NCI-H2081 (cell line): ENCODE measurements at places on chromosomes 7 and 10.

GRCh38 chr7:18900803-18901202 is 216.6 kb downstream of the TWIST1 start:
- no peak for DNase-seq

DNA sequence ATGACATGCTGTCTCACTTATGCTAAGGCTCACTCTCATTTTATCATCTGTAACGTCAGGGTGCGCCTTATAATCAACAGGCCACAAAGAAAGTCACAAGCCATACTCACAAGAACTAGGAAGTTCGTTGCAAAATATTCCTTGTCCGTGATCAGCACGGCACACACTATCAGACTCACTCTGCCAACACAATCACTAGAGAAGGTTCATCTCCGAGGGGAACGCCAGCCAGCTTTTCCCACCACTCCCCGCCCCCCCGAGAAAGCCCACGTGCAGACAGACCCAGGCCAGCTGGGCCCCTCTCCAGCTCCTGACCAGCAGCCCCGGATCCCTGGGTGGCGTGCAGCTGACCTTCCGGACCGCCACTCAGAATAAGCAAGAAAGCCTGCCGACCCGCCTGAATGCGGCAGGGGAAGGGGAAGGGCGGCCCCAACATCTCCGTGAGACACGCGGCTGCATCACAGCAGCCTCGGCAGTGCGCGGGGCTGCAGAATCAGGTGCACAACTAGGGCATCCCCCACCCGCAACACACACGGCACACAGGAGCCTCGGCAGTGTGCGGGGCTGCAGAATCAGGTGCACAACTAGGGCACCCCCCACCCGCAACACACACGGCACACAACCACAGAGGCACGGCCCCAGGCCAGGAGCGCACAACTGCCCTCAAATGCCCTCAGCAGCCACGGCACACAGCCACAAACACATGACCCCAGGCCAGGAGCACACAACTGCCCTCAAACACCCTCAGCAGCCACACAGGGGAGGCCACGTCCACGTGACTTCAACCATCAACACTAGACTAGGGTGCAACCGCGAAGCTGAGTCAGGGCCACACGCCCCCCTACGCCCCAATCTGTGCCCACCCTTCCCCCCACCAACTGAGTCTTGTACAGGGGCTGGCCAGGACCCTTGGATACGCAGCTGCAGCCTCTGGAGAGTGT is 2.5 kb upstream of the GPR146 start:
- DNase-seq: no peak

DNA sequence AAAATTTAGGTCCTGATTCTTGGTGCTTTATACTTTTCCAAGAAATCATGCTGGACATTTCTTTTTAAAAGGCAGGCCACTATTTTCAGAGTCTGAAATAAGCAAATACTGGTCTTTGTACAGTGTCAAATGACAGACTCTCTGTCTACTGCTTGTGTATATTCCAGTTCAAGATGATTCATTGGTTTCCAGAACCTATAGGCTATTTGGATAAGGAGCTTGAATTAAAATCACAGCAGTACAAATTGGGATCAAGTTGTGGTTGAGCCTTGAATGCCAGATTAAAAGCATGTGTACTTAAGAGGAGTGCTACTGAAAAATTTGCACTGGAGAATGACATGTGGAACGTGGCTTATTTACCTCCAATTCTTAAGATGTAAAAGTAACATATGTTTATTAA is 10.7 kb downstream of the KMT2E start:
- peak; percentile 72 for DNase-seq

DNA sequence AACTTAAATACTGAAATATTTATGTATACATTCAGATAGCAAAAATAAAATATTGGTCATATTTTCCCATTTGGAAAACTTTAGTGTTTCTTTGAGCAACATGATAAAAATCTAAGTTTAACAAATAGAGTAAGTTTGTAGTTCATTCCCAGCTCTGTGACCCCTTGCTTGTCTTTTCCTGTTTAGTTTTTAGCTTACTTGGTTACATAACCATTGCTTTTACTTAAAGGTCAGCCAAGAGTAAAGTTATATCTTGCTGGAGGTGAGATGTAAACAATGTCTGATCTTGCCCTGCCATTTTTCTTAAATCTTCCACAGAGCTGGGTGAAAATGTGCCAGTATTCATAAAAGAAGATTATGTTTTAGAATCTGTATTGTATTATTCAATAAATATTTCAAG is 46.7 kb upstream of the MDFIC start:
- no peak for DNase-seq

- DNase-seq: no peak
These were observed 25.9 kb downstream of the TRUB1 start for GRCh38 chr10:114963908-114964307.

- no peak for DNase-seq
These were observed 94.3 kb downstream of the USP6NL start for GRCh38 chr10:11517150-11517549.

DNA sequence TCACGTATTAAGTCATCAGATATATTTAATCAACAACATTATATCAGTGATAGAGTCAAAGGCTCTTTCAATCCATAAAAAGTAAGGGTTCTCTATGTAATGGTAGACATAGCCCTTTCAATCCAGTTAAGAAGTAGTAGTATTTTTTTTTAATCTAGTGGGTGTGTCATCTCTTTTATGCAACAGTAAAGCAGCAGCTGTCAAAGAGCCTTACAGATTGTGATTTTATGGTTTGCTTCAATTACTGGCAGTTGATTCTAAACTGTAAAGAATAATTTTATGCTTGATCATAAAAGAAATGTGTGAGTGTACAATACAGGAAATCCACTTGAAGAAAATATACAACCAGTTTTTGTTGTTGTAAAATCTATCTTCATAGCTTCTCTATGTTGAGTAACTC is 902.6 kb upstream of the MBL2 start:
- no peak for DNase-seq

GRCh38 chr7:78567836-78568235 is 769.3 kb downstream of the PHTF2 start:
- no peak for DNase-seq

DNA sequence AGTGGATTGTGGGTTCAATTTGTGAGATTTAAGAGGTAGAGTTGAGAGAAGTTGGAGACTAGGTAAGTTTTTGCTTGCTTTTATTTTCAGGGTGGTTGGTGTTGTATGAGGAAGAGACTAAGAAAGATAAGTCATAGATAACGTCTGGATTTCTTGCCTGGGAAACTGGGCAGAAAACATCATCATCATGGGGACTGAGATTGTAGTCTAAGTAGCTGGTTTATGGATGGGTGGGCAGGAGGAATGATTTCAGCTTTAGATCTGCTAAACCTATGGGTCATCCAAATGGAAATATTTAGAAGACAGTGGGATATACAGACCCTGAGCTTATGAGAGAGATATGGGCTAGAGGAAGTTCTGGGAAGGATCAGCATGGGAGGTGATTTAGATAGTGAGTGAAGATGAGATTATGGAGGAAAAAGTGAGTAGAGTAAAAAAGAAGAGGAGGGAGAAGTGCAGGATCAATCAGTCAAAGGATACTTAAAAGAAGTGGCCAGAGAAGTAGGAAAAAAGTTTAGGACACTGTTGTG is 169.8 kb downstream of the WNT2 start:
- no peak for DNase-seq

DNA sequence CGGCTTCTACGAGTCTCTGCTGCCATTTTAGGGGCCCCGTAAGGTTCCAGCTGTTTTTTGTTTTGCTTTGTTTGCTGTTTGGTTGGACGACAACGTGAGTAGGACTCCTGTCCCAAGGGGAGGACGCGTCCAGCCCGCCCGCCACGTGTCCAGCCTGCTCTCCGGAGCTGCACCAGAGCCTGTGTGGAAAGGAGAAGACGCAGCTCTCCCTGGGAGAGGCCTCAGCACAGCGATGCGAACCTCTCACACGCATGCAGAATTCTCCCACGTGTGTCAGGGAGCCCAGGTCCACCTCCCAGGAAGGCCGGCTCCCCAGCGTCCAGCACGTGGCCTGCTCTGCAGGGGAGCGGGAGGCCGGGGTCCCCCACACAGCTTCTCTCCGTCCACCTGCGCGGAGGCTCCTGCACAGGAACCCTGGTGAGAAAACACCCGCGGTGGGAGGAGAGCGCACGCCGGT is 36.4 kb upstream of the DNAJB6 start:
- DNase-seq: no peak

- DNase-seq: no peak
These were observed 96.6 kb upstream of the KDM7A start for GRCh38 chr7:140273417-140273816.

GRCh38 chr10:33190406-33190805 is 144.1 kb downstream of the NRP1 start:
- no peak for DNase-seq

- no peak for DNase-seq
These were observed 179.8 kb upstream of the CSTF2T start for GRCh38 chr10:51879238-51879637.

DNA sequence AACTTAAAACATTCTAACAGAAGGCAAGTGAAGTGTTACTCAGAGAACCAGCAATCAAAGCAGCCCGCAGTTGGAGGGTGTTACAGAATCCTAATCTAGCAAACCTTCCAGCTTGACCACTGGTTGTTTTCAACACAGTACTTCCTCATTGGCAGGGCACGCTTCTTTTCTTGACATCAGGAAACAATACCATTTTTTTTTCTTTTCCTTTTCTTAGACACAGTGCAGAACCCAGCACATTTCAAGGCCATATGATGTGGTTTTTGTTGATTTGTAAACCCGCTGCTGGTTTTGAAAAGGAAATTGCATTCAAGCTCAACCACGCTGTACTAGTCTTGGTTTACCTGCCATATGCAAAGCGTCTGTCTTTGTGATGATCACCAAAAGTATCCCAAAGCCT is 33.4 kb downstream of the RHOBTB1 start:
- no peak for DNase-seq

DNA sequence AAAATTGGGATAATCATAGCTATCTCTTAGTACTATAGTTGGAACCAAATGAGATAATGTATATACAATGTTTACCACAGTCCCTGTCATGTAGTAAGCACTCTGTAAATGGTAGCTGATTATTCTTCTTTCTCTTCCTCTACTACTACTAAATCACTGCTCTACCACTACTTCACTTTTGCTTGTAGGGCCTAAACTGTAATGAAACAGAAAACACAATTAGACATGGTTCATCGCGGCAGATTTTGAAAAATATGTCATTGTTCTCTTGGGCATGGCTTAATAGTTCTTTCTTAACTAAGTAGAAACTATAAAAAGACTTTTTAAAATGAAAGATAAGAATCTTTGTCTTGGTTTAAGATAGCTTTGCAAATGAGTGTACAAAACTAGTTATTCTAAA is 34.9 kb downstream of the R3HCC1L start:
- DNase-seq: no peak

GRCh38 chr7:33310546-33310945 is 181.2 kb downstream of the BBS9 start:
- DNase-seq: no peak

GRCh38 chr7:6375348-6376101 is 72.2 kb downstream of the DAGLB start:
- DNase-seq: no peak

- no peak for DNase-seq
These were observed 28.9 kb upstream of the RBM20 start for GRCh38 chr10:110615057-110615747.

- no peak for DNase-seq
These were observed 81.3 kb downstream of the OSBPL3 start for GRCh38 chr7:24898691-24899090.

DNA sequence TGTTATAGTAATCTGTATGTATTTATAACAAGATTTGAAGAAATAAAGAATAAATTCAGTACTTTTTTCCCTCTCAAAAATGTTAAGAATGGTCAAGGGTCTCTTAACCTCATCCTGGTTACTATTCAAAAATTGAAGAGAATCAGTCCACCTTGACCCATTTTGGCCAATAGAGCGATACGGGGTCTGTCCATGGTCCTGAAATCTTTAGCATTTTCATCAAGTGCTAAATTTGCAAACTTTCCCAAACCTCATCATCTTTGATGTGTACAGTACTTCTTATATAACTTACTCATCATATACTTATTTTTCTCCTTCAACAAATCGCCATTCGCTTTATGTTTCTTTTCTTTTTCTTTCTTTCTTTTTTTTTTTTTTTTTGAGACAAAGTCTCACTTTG is 23.6 kb downstream of the TMEM178B start:
- DNase-seq: no peak

DNA sequence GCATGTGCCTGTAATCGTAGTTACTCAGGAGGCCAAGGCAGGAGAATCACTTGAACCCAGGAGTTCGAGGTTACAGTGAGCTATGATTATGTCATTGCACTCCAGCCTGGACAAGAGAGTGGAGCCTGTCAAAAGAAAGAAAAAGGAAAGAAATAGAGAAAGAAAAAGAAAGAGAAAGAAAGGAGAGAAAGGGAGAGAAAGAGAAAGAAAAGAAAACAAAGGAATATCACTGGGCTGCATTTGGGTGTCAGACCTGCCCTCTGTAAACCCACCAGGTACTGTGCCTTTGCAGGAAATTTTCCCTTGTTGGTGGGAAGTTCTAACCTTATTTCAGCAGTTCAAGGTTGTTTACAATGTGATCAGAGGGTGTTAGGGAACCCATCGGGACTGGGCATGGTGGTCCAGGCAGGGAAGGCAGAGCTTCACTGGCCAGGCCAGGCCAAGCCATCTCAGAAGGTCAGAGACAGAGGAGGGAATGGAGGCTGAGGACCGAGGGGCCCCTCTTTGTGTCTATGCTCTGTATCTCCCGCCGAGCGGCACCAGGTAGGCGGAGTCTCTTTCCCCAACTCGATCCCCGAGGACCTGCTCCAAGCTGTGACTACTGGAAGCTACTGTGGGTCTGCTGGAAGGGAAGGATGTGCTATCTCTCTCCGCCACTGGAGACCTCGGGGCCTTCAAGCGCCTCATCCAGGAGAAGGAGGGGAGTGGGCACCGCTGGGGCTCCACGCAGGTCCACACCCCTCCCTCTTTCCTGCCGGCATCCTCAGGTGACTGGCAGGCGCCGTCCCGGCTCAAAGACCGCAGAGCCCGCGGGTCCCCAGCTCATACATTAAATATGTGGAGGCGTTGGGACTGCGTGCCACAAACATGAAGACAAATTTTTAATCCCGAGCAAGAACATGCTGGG is 15.2 kb upstream of the KAZALD1 start:
- no peak for DNase-seq

DNA sequence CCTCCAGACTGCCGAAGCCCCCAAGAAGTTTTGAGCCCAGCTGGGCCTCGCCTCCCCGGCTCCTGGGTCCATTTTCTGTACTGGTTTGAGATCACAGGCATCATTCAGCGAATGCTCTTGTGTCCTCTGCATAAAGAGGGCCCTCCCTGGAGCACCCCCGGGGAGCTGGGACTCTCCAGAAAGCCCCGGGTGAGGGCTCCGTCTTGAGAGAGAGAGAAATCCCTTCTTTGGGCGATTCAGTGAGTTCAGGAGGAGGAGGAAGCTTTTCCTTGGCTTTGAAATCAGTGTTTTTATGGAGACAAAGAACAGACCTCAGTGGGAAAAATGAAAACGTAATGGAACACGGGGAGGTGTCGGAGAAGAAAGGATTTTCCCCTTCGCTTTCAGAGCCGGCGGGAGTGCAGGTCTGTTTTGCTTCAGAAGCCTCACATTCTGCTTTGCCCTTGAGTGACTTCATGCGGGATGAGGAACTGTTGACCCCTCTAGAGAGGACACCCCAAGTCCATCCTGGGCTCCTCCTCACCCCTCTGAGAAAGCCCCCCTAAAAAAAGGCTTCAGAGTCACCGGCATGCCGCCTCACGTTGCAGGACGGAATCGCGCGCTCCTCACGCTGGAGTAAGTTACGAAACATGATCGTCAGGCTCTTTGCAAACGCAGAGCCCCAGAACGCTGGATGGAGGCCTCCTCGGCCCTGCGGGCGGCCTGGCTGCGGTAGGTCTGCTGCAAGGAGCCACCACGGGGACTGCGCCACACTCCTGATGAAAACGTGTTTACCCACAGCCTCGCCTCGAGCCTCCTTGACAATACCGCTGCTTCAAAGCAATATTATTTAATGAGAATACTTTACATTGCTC is 8.5 kb upstream of the AP5Z1 start:
- DNase-seq: no peak

- DNase-seq: peak; percentile 85
These were observed 270.4 kb downstream of the HGF start for GRCh38 chr7:81499262-81500116.
